ENCODE measurements at places on chromosomes 16 and 17.

DNA sequence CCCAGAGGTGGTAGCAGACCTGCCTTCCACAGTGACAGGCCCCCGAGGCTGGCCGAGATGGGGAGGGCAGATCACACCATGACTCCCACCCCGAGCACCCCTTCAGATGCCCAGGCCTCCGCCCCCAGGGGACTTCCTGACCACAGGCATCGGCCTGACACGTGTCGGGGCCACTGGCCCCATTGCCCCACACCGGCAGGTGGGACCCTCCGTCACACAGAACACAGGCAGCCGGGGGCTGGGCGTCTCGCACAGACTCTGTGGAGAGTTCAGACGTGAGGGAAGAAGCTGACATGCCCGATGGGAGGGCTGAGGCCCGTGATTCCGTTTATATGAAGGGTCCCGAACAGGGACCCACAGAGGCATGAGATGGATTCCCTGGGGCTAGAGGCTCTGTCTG, 51.3 kb upstream of the GNG13 start:
- DNase-seq, result no peak

DNA sequence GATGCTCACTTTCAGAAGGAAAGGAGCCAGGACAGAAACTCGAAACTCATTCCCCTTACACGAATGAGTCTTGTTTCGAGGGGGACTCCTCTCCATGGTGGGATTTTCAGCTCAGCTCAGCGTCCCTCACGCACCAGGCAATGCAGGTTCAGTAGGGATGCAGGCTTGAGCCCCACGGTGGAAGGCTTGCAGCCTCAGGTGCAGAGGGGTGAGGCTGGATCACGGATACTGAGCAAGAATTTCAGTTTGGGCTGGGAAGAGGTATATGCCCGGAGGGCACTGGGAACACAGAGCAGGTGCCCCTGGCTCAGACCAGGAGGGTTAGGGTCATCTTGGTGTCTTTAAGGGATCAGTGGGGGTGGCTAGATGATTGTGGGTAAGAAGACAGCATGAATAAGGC, 344.9 kb upstream of the TNRC6C start:
- DNase-seq, result no peak

GRCh38 chr16:31880322-31880979, 6.8 kb downstream of the ZNF267 start:
- DNase-seq, result peak; percentile 67

GRCh38 chr16:76696876-76697275, 419.7 kb downstream of the CNTNAP4 start:
- no peak for DNase-seq

GRCh38 chr17:80246266-80246681, 14.4 kb upstream of the RNF213 start:
- no peak for DNase-seq

DNA sequence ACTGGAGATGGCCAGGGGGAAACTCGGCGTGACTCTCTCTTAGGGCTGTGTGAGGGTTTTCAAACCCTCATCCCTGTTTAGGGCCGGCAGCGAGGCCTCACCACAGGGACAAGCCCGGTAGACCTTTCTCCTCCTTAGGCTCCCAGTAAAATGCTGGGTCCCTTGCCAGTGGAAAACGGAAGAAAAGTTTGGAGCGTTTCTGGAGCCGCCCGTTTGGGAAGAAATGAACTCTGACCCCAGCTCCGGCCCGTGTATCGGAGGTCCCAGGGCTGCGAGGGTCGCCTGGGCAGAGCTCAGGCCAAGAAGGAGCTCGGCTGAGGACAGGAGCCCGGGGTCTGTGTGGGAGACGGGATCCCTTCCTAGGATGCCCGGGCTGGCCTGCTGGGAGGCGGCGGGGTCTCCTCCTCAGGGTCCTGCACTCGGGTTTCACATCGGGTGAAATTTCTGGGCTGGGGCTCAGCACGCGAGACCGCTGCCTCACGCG, 23.2 kb downstream of the ZNF213 start:
- no peak for DNase-seq

DNA sequence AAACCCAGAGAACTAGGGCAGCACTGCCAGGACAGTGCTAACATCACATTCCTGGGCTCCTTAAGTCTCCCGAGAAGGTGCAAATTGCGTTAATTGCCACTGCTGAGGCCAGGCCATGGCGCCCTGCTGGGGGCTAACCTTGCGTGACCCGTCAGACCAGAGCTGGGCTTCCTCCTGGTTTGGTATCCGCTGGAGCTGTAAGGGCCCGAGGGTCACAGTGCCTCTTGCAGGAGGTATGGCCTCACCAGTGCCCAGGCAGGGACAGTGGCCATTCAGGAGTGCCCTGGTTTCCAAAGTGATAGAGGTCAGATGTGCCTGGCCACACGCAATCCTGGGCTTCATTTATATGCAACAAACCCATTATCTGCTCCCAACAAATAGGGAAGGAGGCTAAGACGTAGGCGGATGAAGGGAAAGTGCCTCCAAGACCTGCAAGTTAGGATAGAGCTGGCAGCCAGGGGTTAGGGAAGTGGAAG, 17.7 kb upstream of the ADCY9 start:
- no peak for DNase-seq

DNA sequence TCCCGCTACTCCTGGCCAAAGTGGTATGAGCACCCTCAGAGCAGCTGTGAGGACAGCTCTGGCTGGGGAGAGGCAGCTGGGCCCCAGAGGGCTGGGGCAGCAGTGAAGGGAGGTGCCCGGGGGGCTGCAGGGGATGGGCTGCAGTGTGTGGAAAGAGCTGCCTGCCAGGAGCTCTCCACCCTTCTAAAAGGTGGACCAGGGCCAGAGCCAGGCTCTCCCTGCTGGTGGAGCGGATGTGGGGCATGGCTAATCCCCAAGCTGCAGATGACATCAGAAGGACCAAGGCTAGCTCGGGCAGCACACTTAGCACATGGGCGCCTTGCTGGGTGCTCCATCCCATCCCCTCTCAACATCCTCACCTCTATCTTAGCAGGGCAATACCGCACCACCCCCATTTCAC, 103.1 kb downstream of the SDK2 start:
- DNase-seq, result no peak

- no peak for DNase-seq
Observed at GRCh38 chr16:2468233-2468724, 2.8 kb upstream of the NTN3 start.

DNA sequence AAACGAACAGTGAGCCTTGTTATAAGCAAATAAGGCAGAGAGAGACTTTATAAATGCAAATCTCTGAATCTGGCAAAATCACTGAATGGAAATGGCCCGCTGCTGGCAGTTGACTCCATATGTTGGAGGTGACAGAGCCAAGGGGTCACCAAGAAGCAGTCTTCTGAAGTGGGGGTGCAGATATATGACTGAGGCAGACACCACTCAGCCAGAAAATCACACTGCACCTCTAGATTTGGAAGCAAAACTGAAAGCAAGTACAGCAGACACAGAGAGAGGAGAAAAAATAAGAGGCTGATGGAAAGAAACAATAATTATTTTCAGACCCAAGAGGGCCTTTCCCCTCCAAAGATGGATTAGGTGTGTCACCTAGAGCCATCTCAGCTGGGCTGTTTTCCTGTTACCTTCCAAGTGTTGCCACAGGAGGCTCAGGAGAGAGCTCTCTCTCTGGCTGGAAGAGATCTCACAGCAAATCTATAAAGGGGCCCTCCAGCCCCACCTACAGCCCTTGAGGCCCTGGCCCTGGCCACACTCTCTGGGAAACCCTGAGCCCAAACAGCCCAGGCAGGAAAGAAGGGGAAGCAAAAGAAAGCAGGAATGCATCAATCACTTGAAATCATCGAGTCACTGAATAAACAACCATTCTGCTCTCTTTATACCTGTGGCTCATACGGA, 585.1 kb upstream of the PSMD7 start:
- DNase-seq, result no peak

DNA sequence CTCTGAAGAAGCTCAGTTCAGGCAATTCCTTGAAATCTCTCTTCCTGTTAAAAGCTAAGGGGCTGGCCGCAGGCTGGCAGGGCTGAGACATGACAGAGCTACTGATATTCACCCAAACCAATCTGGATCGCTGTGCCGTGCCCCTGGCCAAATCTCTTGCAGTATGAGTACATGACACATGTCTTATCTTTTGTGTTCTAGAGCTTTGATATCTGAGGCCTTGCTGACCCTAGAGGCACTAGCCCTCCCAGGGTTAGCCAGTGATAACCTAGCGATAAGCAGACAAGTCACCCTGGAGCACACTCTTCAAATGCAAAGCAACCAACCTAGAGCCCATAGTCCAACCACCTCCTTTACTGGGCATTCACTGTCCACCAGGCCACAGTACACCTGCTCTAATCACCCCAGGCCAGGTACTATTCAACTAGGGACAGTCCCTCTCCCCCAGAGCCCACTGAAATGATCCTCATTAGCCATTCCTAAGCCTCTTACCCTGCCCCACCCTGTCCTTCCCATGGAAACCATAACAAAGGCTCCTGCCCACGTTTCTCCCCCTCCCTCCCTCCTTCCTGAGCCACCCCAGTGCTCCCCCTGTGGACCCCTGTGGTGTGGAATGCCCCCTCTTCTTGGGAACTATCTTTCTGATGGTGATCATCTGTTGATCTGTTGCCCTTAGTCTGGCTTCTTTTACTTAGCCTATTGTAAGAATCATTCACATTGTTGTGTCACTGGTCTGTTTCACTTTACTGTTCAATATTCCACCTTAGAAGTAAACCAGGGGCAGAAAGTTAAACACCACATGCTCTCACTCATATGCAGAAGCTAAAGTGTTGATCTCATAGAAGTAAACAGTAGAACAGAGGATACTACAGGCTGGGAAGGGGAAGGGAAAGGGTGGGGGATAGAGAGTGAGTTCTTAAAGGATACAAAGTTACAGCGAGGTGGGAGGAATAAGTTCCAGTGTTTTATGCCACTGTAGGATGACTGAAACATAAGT, 52.5 kb downstream of the TEKT5 start:
- DNase-seq, result no peak

DNA sequence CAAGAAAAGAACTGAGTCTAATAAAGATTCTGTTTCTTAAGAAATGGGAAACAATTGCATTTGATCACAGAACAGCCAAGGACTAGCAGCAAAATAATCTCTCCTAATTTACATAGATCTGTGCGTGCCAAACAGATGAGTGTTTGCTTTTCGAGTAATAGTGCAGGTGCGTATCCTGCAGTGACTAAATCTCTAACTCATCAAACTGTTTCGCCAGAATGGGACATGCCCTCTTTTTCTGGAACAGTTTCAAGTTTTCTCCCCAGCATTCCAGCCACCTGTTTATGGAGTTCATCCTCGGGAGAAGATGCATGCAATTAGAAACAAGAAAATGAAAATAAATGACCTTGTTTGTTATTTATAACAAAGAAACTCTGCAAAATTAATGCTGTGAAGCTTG, 5.7 kb upstream of the TOX3 start:
- no peak for DNase-seq

- no peak for DNase-seq
Observed at GRCh38 chr17:12744786-12745185, 44.5 kb upstream of the ARHGAP44 start.

GRCh38 chr17:51118330-51119195, 2.1 kb downstream of the SPAG9 start:
- DNase-seq, result no peak

GRCh38 chr16:55297910-55298479, 26.0 kb upstream of the IRX6 start:
- DNase-seq, result no peak

- no peak for DNase-seq
Observed at GRCh38 chr16:47712276-47713224, 251.4 kb downstream of the PHKB start.

DNA sequence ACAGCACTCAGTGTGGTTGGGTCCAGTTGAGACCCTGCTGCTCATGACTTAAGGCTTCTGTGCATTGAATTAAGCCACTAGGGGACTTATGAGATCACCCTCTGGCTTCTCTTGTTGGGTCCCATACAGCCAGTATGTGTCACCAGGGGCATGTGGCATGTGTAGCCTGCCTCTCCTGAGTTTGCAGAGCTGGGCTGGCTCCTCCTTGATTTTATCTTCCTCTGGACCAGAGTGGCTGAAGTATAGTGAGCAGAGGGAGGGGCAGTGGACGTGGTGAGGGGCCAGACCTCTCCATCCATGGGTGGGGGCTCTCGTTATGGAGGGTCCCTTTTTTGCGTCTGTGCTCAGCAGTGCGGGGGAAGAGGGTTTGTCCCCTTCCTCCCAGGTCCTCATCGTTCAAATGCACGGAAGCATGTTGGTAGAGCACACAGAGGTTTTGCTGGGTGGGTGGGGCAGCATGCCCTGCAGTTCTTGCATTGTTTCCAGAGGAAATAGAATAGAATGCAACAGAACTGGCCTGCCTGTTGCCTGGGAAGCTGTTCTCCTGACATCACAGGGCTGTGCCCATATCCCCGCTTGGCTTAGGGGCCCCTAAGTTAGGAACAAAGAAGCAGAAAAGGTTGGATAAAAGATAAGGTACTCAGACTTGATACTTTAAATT, 77.4 kb downstream of the SPECC1 start:
- no peak for DNase-seq

DNA sequence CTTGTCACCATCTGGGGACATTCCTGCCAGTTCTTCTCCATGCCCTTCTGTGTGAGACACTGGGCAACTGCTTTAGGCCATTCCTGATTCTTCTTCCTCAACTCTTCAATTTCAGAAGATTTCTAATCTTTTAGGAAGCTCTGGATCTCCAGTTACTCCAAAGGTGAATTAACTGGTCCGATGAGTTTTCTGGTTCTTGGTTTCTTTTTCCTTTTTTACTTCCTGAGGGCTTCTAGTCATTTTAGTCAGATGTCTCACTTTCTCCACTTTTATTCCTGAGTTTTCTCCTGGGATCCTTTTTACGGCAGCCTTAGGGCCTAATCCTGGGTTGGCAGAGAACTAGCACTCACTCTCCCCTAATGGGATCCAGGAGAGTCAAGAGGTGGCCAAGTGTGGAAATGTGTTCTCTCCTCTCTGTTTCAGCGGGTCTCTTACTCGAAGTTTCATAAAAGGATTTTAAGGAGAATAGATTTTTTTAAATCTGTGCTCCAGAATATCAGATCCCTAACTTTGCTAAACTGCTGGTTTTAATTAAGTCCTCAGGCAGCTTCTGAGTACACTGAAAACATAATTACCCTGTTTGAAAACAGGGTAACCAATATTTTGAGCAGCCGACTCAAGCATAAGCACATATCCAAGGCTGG, 107.6 kb downstream of the RMI2 start:
- DNase-seq, result no peak

DNA sequence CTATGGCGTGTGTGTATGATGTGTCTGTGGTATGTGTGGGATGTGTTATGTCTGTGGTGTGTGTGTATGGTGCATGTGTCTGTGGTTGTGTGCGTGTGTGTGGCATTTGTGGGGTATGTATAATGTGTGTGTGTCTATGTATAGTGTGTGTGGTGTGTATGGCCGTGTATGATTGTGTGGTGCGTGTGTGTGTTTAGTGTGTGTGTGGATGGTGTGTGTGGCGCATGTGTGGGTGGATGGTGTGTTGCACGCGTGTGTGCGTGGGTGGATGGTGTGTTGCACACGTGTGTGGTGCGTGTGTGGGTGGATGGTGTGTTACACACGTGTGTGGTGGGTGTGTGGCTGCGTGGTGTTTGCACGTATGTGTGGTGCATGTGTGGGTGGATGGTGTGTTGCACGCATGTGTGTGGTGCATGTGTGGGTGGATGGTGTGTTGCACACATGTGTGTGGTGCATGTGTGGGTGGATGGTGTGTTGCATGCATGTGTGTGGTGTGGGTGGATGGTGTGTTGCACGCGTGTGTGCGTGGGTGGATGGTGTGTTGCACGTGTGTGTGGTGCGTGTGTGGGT, 5.6 kb upstream of the SLC38A10 start:
- DNase-seq, result no peak
